ENCODE measurements at places on chromosomes 12 and 14.

GRCh38 chr12:98819821-98820404, 174.8 kb downstream of the APAF1 start:
- no peak for DNase-seq

GRCh38 chr14:94485944-94486841, 10.2 kb upstream of the SERPINA9 start:
- no peak for DNase-seq

GRCh38 chr12:132266370-132266769, 63.0 kb downstream of the GALNT9 start:
- no peak for DNase-seq

DNA sequence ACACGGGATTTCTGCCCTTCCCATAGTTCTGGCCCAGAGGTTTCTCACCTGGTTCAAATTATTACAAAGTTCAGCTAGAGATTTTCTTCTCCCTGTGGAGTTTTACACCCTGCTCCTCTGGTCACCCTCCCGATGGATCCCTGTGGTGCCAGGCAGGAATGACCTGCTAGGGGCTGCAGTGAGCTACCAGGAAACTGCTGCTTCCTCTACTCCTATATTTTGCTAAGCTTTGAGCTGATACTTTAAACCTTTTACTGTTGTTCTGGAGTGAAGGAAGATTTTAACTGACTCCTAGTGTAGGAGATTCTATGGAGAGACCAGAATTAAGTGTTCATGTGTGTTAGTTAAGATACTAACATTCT, 30.4 kb upstream of the LRIG3 start:
- DNase-seq = no peak

GRCh38 chr12:63066136-63066535, 84.9 kb downstream of the AVPR1A start:
- DNase-seq = no peak

GRCh38 chr14:104699426-104699748, 10.0 kb downstream of the INF2 start:
- no peak for DNase-seq

- DNase-seq = no peak
These were observed 86.5 kb downstream of the CAND1 start for GRCh38 chr12:67355428-67356379.

- DNase-seq = no peak
These were observed 15.8 kb downstream of the HIF1A start for GRCh38 chr14:61710853-61711817.

DNA sequence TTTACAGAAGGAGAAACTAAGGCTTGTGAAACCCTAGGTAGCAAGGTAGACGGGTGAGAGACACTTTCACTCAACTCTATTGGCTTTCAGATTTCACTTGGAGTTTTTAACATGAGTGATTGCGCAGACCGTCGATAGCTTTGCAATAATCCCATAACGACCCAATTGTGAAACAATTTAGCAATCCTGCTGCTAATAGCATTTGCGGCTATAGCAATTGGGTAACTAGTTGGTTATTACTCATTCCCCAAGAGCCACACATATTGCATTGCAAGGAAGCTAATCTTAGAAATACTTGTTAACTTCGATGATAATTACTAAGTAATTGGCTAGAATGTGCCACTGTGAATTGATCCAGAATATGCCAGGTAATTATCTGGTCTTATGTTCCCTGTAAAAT, 159.9 kb upstream of the NOS1 start:
- no peak for DNase-seq

GRCh38 chr12:122403115-122403770, 19.2 kb downstream of the CLIP1 start:
- DNase-seq = no peak

DNA sequence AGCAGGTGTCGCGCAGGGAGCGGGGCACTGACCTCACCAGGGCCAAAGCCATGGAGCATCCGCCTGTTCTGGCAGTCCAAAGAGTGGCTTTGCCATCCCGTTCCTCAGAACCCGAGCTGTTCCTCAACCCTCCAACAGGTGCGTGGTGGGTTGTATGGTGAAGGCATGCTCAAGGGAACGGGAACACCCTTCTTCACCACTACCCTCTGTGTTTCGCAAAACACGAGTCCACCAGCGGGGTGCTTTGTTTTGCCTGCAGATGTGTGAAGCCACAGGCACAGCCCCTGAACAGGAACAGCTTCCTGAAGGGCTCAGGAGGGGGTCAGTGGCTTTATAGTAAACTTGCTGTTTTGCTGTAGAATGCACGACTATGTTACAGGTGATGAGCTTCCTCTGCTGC, 52.7 kb downstream of the SMOC1 start:
- DNase-seq = no peak

GRCh38 chr12:43069768-43070221, 480.2 kb upstream of the PRICKLE1 start:
- no peak for DNase-seq

DNA sequence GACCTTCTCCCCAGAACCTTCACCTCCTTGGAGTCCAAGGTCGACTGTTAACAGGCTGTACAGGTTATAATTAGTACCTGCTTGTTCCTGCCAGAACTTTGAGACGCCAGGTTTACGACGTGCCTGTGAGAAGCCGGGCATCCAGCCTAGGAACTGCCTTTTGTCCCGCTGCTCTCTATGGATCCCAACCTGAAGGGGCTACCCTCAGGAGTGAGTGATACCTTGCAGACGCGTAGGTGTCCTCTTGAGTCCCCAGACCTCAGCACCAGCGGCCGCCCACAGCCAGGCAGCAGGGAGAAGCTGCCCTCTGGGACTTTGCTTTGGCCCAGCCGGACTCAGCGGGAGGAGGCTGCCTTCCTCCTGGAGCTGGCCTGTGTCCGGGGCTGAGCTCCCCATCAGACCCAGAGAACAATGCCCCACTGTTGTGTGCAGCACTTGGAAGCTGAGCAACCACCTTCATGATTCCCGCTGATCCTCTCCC, 16.2 kb downstream of the SYNE3 start:
- no peak for DNase-seq

Measured in GDM1 (cell line).